ENCODE measurements at places on chromosomes 3 and 15. TPM values are rescaled to one million over a fixed set of nuclear protein-coding genes. Genes with fewer than 3 reads are reported as not detected.

The CTXN2 gene
- total RNA-seq, result not detected

The NOX5 gene
- total RNA-seq, result 0.18 TPM

The SIN3A gene
- total RNA-seq, result 27.6 TPM

The PRR20G gene
- not detected for total RNA-seq

The SERPINI2 gene
- not detected for total RNA-seq

The FNDC3B gene
- total RNA-seq, result 136 TPM

The C3orf70 gene
- 2.4 TPM for total RNA-seq

The MAN2A2 gene
- total RNA-seq, result 8.1 TPM

The CFAP100 gene
- not detected for total RNA-seq

The RPL35A gene
- total RNA-seq, result 861 TPM

The COL6A5 gene
- not detected for total RNA-seq

The TLR9 gene
- total RNA-seq, result not detected

The CHRD gene
- total RNA-seq, result 0.18 TPM

The RCCD1 gene
- 11.7 TPM for total RNA-seq

The CD80 gene
- not detected for total RNA-seq

Measured in cardiac atrium fibroblast (primary cell).